Bronchus fibroblast of lung (primary cell): ENCODE measurements at places on chromosomes 2 and 18. TPM values are rescaled to one million over a fixed set of nuclear protein-coding genes. Genes with fewer than 3 reads are reported as not detected.

The TP53I3 gene
- 46.4 and 52.5 TPM in 2 replicates for total RNA-seq

The CXCR1 gene
- total RNA-seq = not detected in 2 replicates

The RASGRP3 gene
- 0.17 and 0.45 TPM in 2 replicates for total RNA-seq

The NXPH2 gene
- total RNA-seq = not detected in 2 replicates

The EGR4 gene
- total RNA-seq = not detected in 2 replicates

The SLC9A2 gene
- not detected in 2 replicates for total RNA-seq

The STPG4 gene
- total RNA-seq = not detected in 2 replicates

The UGT1A3 gene
- not detected in 2 replicates for total RNA-seq

The HOXD9 gene
- not detected in 2 replicates for total RNA-seq
